Frontal cortex (tissue), 4 donors: ENCODE measurements at places on chromosomes 11 and 22.

GRCh38 chr11:1140642-1141490, 16.9 kb upstream of the MUC5AC start:
- DNase-seq: no peak

- DNase-seq: no peak
Measured at GRCh38 chr11:69460540-69461257, 20.8 kb upstream of the LINC01488 start.

GRCh38 chr11:68780829-68781228, 29.5 kb upstream of the TESMIN start:
- DNase-seq: no peak

- no peak for DNase-seq
Measured at GRCh38 chr11:17291710-17292109, 15.2 kb downstream of the NUCB2 start.

DNA sequence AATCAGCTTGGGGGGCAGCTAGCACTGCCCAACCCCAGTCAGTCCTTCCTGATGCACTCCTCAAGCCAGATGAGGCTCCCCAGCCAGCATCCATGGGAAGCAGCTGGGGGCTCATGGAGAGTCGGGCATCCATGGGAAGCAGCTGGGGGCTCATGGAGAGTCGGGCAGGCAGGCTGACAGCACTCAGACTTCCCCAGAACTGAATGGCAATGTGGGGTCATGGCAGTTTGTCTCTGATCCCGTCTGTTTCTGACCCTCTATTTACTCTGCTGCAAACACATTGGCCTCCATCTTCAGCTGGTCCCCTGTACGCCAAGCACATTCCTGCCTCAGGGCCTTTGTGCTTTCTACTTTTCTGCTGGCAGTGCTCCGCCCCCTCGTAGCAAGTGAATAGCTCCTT, 314.8 kb downstream of the NTM start:
- DNase-seq: no peak

DNA sequence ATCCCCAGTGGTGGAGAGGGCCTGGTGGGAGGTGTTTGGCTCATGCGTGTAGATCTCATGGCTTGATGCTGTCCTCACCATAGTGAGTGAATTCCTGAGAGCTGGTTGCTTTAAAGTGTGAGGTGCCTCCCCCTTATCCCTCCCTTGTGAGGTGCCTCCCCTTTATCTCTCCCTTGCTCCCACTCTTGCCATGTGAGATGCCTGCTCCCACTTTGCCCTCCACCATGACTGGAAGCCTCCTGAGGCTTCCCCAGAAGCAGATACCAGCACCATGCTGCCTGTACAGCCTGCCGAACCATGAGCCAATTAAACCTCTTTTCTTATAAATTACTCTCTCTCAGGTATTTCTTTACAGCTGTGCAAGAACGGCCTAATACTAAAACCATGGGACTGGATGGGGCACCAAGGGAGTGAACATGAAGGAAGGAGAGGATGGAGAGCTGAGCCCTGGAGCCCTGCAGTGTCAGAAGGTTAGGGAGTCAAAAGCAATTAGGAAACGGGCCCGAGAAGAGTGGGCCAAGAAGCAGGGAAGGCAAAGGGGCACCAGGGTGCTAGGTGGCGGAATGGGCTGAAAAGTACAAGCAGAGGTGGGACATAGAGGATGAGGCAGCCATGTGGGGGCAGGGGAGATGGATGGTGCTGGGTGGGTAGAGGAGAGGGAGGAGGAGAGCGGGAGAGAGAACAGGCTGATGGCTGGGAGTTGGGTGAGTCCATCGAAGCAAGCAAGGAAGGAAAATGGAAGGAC, 9.4 kb downstream of the IFITM10 start:
- no peak for DNase-seq

- no peak for DNase-seq
Measured at GRCh38 chr22:37273126-37273845, 9.0 kb upstream of the CYTH4 start.

DNA sequence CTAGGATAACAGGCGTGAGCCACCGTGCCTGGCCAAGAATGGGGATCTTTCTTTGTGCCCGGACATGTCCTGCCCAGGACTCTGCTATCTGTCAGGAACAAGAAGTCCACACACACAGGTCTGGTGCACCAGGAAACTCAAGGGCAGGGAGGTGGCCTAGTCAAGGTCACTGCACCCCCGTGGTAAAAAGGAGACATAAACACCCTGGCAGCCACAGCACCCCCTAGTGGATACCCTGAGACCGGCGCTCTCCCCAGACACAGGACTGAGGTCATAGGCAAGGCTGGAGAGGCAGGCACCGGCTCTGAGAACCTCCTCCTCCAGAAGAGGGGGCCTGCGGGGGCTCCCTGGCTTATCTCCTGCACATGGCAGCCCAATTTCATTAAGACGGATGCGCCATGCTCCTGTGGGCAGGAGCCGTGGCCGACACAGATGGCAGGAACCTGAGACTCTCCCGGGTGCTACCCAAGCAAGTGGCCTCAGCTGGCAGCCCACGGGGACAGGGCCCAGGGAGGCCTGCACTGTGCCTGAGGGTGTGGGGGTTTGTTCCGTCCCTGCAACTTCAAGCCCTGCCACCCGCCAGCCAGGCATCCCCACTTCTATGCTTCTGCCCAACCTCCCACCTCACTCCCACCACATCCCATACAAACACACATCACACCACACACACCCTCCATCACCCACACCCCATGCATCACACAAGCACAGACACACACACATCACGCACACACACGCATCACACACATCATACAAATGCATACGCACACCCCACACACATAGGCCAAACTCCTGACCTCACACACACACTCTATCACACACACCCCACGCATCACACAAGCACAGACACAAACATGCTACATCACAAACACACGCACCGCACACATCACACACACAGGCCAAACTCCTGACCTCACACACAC, 19.6 kb downstream of the MACROD1 start:
- DNase-seq: no peak

- DNase-seq: no peak
Measured at GRCh38 chr11:128061281-128061871, 526.0 kb downstream of the ETS1 start.

- no peak for DNase-seq
Measured at GRCh38 chr11:15123849-15124248, 9.1 kb downstream of the INSC start.

GRCh38 chr11:69509381-69509780, 27.9 kb downstream of the LINC01488 start:
- DNase-seq: no peak

DNA sequence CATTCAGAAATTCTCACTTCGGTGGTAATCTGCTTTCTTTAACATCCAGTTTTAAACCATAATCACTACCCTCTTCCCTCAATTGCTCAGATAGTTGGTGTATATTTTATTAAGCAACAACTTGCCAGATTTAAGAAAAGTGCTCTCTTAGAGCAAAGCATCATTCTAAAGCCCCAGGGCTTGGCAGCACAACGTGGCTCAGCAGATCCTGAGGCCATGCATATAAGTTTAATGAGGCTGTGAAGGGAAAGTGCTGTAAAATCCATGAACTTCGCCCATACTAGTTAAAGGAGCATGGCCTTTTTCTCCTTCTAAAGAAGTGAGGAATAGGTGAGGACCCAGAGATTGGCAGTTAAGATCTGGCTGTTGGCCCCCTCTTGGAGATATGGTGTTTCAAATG, 482.3 kb upstream of the CCDC90B start:
- DNase-seq: no peak

GRCh38 chr11:12529793-12530192, 144.4 kb upstream of the TEAD1 start:
- DNase-seq: no peak
